ENCODE measurements at places on chromosomes 6 and 20.

DNA sequence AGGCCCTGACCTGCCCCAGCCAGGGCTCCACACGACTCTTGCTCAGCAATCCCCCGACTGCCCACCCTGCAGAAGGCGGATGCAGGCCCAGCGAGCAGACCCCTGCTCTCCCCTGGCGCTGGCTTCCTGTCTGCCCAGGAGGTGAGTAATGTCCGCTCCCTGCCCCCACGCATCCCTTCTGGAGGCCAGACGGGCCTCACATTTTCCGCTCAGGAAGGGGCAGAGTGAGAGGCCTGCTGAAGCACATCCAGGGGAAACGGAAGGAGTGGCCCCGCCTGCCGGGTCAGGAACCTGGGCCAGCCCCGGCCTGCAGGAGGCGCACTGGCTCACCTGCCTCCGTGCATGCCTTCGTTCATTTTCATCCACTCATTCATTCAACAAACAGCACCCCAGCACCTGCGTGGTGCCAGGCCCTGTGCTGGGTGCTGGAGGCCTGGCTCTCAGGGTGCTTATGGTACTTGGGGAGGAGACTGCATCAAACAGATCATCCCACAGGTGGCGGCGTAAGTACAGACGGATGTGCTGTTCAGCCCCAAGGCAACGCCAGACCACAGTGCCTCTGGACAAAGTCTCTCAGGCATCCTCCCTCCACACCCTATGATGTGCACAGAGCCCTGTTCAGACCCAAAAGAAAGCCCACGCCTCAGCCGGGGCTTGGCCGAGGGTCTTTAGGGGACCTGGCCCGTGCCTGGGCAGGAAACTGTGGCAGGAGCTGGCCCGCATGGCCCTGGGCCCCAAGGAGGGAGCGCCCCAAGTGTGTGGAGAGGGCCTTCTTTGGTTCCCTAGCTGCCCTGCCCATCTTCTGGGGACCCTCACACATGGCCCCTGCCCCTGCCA is 112.1 kb downstream of the ASXL1 start:
- DNase-seq = no peak

DNA sequence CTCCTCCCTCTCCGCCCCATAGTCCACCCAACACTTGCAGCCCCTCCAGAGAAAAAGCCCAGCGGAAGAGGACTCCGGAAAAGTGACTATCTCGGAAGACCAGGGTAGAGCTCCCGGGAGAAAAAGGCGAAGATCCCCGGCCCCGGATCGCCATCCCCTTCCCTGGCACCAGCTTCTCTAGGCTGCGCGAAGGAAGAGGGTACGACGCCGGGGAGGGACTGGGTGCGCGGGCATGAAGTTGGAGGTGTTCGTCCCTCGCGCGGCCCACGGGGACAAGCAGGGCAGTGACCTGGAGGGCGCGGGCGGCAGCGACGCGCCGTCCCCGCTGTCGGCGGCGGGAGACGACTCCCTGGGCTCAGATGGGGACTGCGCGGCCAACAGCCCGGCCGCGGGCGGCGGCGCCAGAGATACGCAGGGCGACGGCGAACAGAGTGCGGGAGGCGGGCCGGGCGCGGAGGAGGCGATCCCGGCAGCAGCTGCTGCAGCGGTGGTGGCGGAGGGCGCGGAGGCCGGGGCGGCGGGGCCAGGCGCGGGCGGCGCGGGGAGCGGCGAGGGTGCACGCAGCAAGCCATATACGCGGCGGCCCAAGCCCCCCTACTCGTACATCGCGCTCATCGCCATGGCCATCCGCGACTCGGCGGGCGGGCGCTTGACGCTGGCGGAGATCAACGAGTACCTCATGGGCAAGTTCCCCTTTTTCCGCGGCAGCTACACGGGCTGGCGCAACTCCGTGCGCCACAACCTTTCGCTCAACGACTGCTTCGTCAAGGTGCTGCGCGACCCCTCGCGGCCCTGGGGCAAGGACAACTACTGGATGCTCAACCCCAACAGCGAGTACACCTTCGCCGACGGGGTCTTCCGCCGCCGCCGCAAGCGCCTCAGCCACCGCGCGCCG is 822 bp downstream of the FOXQ1 start:
- no peak for DNase-seq

DNA sequence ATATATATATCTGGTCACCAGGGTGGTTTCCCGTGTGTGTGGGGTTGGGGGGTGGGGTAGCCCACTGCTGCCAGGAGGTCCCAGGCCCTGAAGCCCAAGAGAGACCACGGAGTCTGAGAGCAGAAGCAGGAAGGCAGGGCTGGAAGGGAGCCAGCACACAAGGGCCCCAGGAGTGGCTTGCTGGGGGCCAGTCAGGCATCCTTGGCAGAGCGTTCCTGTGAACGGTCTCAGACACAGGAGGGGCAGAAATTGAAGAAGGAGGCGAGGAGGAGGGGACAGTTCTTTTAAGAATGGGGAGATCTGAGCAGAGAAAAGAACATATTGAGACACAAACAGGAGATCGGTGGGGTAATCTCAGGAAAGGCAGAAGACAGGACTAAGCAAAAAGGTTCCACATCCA is 1.9 kb upstream of the EBF4 start:
- no peak for DNase-seq

DNA sequence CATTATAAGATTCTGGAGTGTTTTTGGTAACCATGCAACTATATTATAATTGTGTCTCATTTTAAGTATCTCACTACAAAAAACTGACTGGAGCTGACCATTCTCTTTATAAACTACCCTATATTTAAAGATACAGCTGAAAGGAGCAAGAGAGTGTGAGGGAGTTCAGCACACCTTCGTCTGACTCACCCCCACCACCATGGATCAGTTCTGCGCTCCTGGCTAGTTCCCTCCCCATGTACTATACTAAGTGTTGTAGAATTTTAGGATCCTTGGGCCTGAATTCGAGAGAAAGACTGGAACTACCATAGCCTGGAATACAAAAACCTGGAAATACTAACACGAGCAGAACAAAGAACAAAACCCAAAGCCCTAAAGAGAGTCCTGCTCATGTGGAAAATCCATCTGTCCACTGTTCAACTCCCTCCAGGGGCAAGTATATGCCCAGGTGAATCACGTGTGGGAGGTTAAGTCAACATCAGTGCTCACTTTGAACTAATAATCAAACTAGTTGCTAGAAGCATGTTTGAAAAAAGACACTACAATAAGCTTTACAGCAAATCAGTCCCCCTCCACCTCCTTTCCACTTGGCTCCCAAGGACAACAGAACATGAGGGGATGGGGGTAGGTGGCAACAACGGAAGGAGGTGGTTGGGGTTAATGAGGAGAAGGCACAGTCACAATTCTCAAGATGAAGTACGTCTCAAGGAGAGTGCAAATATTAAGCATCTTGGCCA is 46.8 kb downstream of the ELOVL5 start:
- DNase-seq = no peak

- no peak for DNase-seq
Measured at GRCh38 chr6:97053643-97054411, 129.3 kb downstream of the KLHL32 start.

DNA sequence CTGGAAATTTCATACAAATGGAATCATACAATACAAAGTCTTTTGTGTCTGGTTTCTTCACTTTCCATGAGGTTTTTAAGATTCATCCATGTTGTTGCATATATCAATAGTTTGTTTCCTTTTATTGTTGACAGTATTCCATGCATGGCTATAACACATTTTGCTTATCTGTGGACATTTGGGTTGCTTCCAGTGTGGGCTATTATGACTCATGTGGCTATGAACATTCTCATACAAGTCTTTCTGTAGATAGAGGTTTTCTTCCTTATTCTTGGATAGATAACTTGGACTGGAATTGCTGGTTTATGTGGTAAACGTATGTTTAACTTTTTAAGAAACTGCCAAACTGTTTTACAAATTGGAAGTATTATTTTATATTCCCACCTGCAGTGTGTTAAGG is 30.0 kb upstream of the KIF6 start:
- DNase-seq = no peak

DNA sequence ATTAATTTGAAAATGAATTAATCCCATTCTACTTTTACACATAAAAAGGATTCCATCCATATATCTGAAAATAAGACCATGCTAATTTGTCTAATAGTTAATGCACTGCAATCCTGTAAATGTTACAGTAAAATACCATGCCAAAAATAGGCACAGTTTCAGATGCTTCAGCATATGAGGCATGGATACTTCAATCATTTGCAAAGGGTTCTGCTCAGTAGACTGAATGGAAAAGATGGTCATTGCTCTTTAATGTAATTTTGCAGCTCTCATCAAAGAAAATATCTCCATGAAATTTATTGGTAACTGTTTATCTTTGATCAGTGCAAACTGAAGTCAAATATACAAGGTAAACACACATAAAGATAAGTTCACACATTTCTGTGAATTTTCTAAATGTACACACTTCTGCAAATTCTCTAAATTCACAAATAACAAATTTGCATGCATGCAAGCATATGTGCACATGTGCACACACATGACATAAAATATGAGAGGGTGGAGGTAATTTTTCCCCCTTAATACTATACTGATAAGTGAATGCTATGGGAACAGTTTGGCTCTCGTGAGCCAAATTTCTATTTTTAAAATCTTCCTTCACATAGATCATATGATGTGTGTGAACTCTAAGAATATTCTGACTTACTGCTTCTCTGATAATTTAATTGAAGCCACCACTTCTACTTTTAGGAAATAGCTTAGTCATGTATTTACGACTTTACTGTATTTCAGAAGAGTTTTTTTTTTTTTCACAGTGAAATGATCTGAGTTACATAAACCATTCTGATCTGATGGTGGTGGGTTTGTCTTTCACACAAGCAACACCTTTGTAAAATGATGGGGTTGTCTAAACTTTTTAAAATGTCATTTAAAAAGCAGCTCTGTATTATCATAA is 996.8 kb upstream of the CITED2 start:
- no peak for DNase-seq

GRCh38 chr6:13615792-13616120 is 621 bp downstream of the NOL7 start:
- no peak for DNase-seq

Data from SIG-M5 (cell line).